Stimulated activated CD4-positive, alpha-beta T cell treated with anti-CD3 and anti-CD28 coated beads, Interleukin-4, amount 100 ng/mL, for 24 hours (primary cell): ENCODE measurements at places on chromosomes 1 and 21.

- no peak for DNase-seq
These were observed 28.2 kb downstream of the CD34 start for GRCh38 chr1:207882692-207883091.

GRCh38 chr1:110477041-110477440 is 26.1 kb downstream of the PROK1 start:
- no peak for DNase-seq

- DNase-seq: no peak
These were observed 144.7 kb downstream of the TGFBR3 start for GRCh38 chr1:91741301-91741700.

DNA sequence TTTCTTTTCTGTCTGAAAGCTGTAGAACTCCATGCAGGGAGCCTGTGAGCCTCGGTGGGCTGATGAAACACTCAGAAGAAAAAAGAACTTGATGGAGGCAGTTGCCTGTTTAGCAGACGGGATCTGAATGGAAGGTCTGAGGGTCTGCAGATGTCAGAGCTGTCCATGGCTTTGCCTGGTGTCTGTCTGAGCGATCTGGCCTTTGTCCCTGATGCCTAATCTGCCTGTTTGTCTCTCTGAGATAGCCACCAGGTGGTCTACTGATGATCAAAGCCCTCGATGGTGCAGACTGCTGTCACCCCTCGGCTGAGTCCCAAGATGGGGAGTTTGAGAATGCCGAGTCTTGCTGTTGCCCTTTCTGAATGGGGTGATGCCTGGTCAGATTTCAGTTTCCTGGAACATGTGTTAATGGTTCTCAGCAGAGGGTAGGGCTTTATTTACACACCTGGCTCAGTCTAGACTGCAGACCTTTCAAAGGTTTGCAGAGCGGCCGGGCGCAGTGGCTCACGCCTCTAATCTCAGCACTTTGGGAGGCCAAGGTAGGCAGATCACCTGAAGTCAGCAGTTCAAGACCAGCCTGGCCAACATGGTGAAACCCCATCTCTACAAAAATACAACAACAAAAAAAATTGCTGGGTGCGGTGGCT is 90.4 kb downstream of the KIF26B start:
- no peak for DNase-seq

- DNase-seq: no peak
These were observed 13.2 kb upstream of the MAP1LC3C start for GRCh38 chr1:242011894-242012660.

DNA sequence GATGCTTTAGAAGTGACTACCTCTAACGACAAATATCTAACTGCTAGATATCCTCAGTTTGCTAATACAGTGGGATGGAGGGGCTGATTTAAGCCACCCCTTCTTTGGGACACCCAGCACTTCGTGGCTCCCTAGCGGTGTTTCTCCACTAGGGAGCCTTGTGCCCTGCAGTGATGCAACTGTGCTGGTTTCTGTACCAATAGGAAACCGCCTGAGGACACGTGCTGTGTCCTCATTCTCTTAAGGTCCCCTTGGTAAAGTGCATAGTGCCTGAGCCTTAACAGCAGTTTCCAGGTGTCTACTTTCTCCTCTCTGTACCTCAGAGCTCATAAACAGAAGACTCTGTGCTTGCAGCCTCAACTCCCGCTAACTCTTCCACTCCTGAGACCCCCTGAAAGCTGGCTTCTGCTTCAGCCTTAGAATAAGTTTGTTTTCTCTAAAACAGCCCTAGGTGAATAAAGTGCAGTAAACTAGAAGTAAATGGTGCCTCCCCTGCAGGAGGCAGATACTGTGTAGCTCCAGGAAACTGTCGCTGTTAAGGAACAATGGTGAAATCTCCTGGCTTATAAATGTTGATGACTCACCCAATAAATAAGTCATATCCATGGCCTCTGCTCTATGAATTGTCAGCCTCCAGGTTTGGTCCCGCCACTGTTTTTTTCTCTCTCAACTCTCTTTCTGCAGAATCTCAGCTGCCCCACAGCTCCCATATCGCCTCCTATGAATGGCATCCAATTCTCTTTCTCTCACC is 130.4 kb downstream of the AK5 start:
- DNase-seq: no peak

DNA sequence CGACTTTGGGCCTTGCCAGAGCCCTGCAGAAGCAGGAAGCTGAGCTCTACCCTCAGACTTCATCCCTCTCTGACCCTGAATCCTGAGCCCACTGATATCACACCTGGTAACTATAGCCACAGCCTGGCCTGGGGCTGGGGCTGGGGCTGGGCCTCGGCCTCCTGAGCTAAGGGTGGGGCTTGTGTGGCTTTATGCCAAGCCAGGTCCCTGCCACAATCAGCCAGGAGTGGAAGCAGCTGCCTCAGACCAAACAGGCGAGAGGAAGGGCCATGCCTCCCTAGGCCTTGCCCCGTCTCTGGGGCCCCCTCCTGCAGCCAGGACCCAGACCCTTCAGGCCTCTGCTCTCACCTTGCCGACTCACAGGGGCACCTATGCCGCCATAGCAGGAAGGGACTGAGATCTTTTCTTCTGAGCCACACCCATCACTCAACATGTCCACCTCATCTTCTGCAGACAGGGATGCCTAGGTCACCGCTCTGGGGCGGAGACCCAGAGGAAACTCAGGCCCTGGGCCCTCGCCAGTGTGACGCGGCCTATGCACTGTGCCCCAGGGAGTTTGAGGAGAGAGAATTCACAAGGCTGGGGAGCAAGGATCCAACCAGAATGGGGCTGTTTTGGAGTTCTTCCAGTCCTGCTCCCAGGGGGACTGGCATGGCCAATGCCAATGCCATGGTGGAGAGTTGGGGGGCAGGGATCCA is 5.7 kb downstream of the UBXN11 start:
- no peak for DNase-seq

DNA sequence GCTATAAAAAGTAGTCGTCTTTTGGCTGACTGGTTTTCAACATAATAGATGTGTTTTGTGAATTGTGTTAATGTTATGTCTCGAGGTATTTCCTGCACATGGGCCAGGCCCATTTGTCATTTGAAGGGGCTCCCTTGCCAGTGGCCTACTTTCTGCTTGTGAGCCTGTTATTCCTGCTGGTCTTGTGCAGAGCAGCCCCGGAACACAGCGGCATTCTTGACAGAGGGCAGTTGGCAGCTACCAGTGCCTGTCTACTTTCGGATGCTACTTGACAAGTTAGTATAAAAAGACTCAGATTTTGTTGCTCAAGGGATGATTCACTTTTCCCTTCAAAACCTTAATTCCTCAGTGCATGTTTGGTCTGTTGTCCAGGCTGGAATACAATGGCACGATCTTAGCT is 28.5 kb downstream of the PGM1 start:
- no peak for DNase-seq

- no peak for DNase-seq
These were observed 108.6 kb upstream of the WLS start for GRCh38 chr1:68340951-68341350.

GRCh38 chr1:3714284-3714741 is 37.9 kb upstream of the CCDC27 start:
- no peak for DNase-seq
